T-helper 17 cell (primary cell): ENCODE measurements at places on chromosomes 6 and 20.
A peak's percentile ranks its signal among the peaks of the same experiment; 100 is the strongest.

DNA sequence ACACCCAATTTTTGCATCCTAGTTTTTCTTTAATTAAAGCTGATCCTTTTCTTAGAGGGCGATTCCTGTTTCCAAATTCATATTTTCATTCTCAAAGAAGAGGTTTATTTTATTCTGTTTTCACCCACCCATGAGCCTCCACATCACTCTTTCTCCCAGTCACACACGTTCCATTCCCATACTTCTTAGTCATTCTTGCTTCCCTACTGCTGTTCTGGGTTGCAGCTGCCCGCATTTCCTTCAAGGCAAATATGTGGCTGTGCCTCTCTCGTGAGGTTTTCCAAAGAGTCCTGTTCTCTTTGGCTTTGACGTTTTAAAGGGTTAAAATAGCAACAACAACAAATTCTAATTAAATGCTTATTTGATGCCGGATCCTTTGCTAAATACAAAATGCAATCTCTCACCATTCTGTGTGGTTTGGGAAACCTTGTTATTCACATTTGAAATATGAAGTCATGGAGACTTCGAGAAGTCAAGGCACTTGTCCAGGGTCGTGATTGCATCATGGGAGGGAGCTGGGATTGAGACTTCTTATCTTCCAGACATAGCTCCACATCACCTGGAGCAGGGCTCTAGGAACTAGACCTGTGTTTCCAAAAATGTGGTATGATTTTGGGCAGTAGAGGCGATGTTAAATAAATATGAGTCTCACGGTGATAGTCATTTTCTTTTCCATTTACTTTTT, 126.6 kb downstream of the DOK5 start:
- no peak for DNase-seq
- no peak overlapping the region for H3K4me3 ChIP-seq
- H3K36me3 ChIP-seq = no peaks in the 10 kb centered on the region
- H3K4me1 ChIP-seq = no peaks in the 10 kb centered on the region
- no peaks in the 10 kb centered on the region for H3K27me3 ChIP-seq

- no peak overlapping the region for H3K4me3 ChIP-seq
- peaks cover 20% of the 10 kb centered on the region for H3K27me3 ChIP-seq
- H3K4me1 ChIP-seq = no peaks in the 10 kb centered on the region
- no peak for DNase-seq
- H3K36me3 ChIP-seq = no peaks in the 10 kb centered on the region
Measured at GRCh38 chr6:17427062-17427461, 33.7 kb downstream of the CAP2 start.

GRCh38 chr6:34437644-34437970, 11.7 kb upstream of the RPS10 start:
- DNase-seq = no peak
- H3K36me3 ChIP-seq = no peaks in the 10 kb centered on the region
- peaks cover 2% of the 10 kb centered on the region for H3K4me1 ChIP-seq

GRCh38 chr20:15703171-15703911, 869.9 kb downstream of the KIF16B start:
- H3K4me3 ChIP-seq = no peak overlapping the region
- no peak overlapping the region for H3K27ac ChIP-seq
- H3K27me3 ChIP-seq = no peaks in the 10 kb centered on the region
- H3K4me1 ChIP-seq = no peaks in the 10 kb centered on the region

DNA sequence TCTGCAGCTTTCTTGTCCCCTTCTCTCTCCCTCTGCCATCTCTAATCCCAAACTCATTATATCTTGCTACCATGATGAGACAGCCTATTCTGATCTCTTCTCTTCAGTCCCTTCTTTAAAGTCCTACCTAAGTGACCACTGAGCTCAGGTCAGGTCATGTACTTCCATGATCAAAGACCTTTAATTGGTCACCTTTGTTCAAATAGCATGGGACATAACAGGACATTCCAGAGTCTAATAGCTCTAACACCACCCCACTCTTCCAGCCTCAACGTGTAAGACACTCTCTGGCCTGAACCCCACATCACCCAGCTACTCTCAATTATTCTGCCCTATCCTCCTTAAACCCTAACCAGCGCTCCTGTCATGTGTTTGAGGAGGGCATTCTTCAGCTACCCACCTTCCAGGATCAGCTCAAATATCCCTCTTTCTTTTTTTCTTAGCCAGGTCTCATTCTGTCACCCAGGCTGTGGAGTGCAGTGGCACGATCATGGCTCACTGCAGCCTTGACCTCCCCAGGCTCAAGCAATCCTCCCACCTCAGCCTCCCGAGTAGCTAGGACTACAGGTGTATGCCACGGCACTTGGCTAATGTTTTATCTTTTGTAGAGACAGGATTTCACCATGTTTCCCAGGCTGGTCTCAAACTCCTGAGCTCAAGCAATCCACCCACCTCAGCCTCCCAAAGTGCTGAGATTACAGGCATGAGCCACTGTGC, 2.1 kb upstream of the SMLR1 start:
- no peak overlapping the region for H3K27ac ChIP-seq
- no peaks in the 10 kb centered on the region for H3K36me3 ChIP-seq
- no peaks in the 10 kb centered on the region for H3K27me3 ChIP-seq
- no peak overlapping the region for H3K4me3 ChIP-seq
- H3K4me1 ChIP-seq = peaks cover 2% of the 10 kb centered on the region

DNA sequence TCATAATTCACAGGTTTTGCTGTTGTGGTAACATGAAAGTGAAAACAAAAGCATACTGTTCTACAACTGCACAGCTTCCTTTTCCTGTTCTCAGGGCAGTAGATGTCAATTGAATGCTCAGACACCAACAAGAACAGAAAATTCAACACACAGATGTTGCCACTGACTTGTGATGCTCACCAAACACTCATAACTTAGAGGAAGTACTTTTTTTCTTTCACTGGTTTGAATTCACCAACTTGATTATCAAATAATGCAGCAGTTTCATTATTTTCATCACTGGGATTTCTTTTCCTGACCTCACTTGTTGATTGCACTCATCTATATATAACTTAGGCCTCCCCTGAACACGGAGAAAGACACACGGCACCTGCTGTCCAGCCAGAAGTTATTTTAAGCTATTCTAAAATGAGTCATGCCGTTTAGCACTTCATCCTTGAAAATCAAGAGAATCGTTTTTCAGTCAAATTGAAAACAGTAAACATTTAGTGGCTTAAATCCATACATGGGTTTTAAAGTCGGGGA, 949 bp downstream of the TXLNB start:
- peaks cover 39% of the 10 kb centered on the region for H3K4me1 ChIP-seq
- no peaks in the 10 kb centered on the region for H3K27me3 ChIP-seq
- no peak for DNase-seq
- H3K4me3 ChIP-seq = peak overlapping the region; percentile 84

GRCh38 chr6:31769684-31770371, 7.3 kb downstream of the VWA7 start:
- H3K4me3 ChIP-seq = no peak overlapping the region
- H3K4me1 ChIP-seq = peaks cover 18% of the 10 kb centered on the region
- no peaks in the 10 kb centered on the region for H3K36me3 ChIP-seq
- H3K27me3 ChIP-seq = no peaks in the 10 kb centered on the region

DNA sequence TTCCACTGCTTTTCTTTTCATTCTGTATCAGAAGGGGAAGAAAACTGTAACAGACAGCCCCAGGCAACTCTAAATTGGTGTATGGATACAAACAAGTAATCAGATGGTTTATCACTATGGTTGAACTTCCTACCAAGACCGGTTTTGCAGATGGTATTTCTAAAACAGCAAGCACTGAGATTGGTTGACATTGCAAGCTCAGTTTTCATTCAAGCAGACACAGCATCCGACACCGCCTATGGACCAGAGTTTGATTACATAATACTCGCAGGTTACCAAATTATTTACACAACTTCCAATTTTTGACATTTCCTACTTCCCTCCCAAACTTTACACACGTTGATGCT, 209.9 kb downstream of the ALDH8A1 start:
- no peak overlapping the region for H3K4me3 ChIP-seq
- H3K27me3 ChIP-seq = peaks cover 46% of the 10 kb centered on the region
- H3K4me1 ChIP-seq = peaks cover 3% of the 10 kb centered on the region

DNA sequence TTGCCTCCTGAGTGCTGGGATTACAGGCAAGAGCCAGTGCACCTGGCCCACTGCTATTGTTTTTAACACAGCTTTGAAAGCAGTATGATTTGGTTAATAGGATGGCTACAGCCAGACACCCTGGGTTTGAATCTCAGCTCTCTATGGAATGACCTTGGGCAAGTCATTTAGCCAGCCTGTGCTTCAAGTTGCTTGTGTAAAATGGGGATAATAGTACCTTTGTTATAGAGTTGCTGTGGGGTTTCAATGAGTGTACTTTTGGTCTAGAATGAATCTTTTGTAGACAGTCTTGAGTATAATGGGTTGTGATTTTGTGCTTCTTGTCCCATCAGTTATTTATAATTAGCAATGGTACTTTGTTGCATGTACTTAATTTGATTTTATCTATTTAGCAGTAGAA, 70.9 kb downstream of the JARID2 start:
- no peak overlapping the region for H3K4me3 ChIP-seq
- no peak for DNase-seq
- peaks cover 3% of the 10 kb centered on the region for H3K36me3 ChIP-seq

DNA sequence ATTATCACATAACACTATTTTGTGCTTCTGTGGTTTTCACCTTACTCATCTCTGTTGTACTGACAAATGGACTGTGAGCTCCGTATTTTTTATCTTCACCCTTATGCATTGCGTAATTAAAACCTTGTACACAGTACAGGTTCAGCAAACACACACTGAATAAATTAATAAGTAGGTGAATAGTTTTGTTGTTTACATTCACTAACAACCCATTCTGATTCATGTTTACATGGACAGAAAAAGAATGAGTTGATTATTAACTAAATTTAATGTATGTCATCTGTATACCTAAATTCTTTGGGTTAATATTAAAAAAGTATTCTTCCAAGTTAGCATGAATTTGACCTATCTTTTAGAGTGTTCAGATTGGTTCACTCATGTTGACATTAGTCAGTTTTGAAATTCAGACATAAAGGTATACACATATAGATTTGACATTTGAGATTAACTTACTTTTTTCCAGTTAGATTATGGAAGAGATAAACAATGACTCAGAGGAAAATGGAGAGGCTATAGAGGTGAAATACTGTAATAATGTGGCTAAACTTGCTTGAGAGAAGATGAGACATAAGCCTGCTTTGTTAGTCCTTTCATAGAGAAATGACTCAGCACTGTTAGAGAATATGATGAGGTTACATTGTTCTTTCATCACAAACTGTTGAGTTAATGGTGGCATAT, 541.7 kb upstream of the FLRT3 start:
- H3K36me3 ChIP-seq = no peaks in the 10 kb centered on the region
- H3K4me1 ChIP-seq = no peaks in the 10 kb centered on the region
- no peak overlapping the region for H3K4me3 ChIP-seq
- DNase-seq = no peak
- no peaks in the 10 kb centered on the region for H3K27me3 ChIP-seq
- H3K27ac ChIP-seq = no peak overlapping the region

DNA sequence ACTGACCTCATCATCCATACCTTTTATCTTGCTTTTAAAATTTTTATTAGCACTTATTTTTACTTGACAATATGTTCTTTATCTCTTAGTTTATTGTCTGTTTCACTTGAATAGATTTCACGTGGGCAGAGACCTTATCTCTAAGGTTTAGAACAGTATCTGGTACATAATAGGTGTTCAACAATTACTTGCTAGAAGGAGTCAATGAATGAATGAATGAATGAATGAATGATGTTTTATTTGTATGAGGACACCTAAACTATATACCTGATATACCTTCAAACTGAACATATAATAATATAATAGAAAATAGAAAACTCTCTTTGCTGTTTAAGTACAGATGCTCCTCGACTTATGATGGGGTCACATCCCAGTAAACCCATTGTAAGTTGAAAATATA, 412.6 kb downstream of the CDKAL1 start:
- DNase-seq = no peak
- no peak overlapping the region for H3K4me3 ChIP-seq
- H3K4me1 ChIP-seq = no peaks in the 10 kb centered on the region
- H3K27me3 ChIP-seq = no peaks in the 10 kb centered on the region
- peaks cover 2% of the 10 kb centered on the region for H3K36me3 ChIP-seq

GRCh38 chr20:39607141-39607540, 645.0 kb downstream of the DHX35 start:
- no peaks in the 10 kb centered on the region for H3K36me3 ChIP-seq
- no peak overlapping the region for H3K4me3 ChIP-seq
- no peak overlapping the region for H3K27ac ChIP-seq
- no peaks in the 10 kb centered on the region for H3K27me3 ChIP-seq
- no peaks in the 10 kb centered on the region for H3K4me1 ChIP-seq

DNA sequence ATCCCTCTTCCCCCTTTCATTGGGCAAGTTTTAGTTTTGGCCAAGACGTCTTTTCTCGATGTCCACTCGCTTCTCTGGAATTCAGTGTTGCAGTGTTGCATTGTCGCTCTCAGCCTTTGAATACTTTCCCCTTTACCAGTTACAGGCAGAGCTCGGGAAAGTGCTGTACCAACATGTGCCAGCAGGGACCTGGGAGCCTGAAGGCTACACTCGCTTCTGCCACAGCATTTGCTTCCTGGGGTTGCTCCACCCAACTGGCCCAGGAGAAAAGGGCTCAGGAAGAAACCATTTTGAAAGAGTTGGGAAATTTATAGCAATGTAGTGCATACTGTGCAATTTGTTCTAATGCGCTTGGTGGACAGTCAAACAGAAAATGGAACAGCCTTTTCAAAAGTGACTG, 78.6 kb downstream of the LINC00237 start:
- H3K4me1 ChIP-seq = no peaks in the 10 kb centered on the region
- H3K4me3 ChIP-seq = no peak overlapping the region
- no peak for DNase-seq
- H3K36me3 ChIP-seq = no peaks in the 10 kb centered on the region
- peaks cover 49% of the 10 kb centered on the region for H3K27me3 ChIP-seq

DNA sequence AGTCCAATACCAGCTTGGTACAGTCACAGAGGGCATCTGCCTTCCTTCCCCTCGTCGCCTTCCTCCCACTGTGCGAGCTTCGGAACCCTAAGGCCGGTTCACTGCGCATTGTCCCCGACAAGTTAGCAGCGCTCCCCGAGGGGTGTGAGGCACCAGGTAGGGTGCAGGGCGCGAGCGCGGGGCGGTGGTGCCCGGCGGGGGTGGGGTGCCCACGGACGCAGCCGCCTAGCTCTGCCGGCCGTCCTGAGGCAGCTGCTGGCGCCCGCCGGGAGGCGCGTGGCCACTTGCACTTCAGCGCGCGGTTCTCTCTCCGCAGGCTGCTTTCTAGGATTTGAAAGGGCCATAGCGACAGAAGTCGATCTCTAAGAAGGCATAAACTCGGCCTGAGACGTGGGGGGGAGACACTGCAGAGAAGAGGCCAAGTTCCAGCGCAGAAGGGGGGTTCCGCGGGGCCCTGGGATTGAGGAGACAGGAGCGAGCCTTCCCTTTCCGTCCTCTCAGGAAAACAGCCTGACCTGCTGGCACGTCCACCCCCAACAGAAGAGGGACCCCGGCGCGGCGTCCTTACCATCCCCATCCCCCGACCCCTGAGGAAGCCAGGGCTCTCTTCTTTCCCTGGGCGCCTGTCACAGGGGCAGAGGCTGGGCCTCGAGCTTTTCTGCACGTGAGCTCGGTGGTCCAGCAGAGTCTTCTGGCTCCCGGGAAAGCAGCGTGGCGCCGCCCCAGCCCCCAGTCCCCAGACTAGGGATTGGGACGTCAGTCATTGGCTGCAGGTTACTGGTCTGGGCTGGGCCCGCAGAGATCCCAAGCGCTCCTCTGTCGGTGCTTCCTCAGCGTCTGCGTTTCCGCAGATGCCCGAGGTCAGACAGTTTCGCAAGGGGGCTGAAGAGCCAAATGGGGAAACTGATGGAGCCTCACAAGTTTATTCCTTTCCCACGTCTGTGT, 15.6 kb upstream of the PRDM13 start:
- peaks cover 3% of the 10 kb centered on the region for H3K36me3 ChIP-seq
- peak overlapping the region; percentile 70 for H3K4me3 ChIP-seq
- no peak for DNase-seq
- peaks cover 21% of the 10 kb centered on the region for H3K4me1 ChIP-seq
- peaks cover 71% of the 10 kb centered on the region for H3K27me3 ChIP-seq

GRCh38 chr6:53924277-53924676, 129.5 kb downstream of the LRRC1 start:
- no peaks in the 10 kb centered on the region for H3K4me1 ChIP-seq
- no peak overlapping the region for H3K27ac ChIP-seq
- no peak overlapping the region for H3K4me3 ChIP-seq
- no peaks in the 10 kb centered on the region for H3K27me3 ChIP-seq
